ENCODE measurements at places on chromosomes 3 and 15.

GRCh38 chr3:146646261-146646660 is 41.1 kb upstream of the PLSCR5 start:
- DNase-seq = no peak

GRCh38 chr3:63353383-63353782 is 75.3 kb downstream of the SYNPR start:
- no peak for DNase-seq

GRCh38 chr3:38404286-38404685 is 49.4 kb upstream of the ACVR2B start:
- DNase-seq = no peak

DNA sequence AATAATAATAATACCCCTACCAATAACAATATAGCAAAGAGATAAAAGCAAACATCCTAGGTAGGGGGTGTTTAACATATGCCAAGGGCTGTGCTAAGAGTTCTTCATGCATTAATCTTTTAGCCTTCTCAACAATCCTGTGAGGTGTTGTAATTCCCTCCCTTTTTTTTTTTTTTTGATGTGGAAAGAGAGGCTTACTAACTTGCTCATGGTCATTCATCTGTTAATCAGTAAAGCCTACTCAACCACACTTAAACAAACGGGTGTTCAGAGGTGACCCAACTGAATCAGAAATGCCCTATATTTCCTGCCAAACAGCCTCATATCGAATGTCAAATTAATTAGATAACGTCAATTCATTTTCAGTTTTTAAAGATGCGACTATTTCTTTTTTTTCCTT is 232.1 kb downstream of the CTNNB1 start:
- DNase-seq = no peak

- no peak for DNase-seq
Observed at GRCh38 chr3:14926592-14926991, 20.8 kb upstream of the NR2C2 start.

DNA sequence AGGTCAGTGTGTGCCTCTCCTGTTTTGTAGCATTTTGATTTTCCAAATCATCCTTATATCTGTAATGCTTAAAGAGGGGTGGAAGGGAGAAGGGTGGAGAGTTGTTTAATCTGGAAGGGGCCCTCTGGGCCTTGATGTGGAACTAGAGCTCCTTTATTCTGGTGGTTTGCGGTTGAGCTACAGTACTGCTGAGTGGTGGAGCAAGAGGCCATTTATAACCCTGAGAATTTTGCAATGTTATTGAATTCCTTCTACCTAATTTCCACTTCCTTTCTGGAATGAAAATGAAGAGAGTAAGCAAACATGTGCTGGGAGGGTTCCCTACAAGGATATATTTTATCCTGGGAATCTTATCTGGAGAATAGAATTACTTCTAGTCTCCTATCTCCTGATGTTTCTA is 35.3 kb upstream of the TUBGCP5 start:
- no peak for DNase-seq

DNA sequence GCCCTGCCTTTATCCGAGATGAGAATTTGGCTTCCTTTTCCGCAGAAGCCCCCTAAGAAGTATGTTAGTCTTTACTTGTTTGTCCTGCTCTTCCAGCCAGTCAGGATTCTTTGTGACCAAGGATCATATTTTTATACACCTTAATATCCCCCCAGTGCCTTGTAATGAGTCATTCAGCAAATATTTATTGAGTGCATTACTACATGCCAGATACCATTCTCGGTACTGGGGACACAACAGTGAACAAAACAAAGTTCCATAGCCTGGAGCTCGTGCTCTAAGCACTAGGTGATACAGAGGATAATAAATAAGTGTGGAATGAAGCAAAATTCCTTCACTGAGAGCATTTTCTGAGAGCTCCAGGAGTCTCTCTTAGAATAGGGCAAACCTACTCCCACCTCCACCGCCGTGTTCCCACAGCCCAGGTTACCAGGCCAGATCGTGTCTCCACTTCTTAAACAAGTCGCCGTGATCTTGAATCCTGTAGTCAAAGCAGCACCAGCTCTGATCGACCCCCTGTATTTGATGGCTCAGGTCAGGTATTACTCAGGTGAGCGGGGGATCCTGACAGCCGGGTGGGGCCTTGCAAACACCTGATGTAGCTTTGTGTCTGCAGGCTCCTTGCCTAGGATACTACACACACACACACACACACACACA is 18.5 kb downstream of the TTC21A start:
- no peak for DNase-seq

DNA sequence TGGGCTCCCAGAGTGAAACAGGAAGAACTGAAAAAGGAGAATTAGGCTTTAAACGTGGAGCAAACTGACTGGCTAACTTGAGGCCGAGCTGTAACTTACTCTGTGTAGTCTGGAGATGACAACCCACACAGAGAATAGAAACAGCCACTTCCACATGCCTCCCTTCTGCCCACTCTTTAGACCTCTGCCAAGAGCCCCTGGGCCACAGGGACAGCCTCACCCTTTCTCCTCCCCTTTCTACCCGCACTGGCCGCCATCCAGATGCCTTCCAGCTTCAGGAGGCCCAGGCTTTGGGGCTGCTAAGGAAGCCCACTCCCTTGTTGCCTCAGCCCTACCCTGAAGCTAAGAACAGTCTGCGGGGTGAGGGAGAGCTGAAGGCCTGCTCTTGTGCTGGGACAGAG is 6.8 kb downstream of the ARHGAP31 start:
- no peak for DNase-seq

GRCh38 chr3:35663471-35663870 is 24.1 kb downstream of the ARPP21 start:
- no peak for DNase-seq

DNA sequence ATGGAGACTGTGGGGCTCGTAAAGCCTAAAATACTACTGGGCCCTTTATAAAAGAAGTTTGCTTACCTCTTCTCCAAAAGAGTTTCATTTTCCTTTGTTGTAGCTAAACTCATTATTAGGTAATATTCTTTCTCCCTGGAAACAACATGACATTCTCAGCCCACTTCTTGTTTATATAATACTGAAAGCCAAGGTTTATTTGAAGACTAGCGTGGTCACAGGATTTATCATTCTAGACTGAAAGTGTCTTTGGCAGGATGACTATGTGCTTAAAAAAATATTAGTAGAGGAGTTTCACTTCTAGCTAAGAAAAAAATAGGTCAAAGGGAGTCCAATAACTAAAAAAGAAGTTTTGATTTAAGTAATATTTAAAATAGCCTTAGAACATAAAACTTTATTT is 1085.2 kb upstream of the CADM2 start:
- DNase-seq = no peak

DNA sequence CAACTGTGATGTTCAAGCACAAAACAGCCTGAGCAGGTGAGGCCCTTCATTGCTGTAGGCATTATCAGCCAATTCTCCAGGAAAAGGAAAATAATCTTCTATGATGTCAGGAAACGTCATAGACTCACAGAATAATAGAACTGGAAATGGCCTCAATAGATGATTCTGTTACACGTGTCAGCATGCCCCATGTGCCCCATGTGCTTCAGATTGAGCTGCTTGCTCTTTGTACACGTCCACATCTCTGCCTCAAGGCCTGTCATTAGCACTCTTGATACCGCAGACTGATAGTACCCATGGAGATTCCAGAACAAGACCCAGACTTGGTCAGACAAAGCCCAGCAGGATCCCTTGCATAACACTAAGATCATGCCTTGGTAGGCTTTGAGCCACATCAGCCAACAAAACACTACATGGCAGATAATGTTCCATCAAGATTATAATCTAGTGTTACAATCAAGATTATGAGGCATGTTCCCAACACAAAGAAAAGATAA is 95.9 kb downstream of the MEIS2 start:
- no peak for DNase-seq
